MCF 10A (cell line): ENCODE measurements at places on chromosomes 7 and 10.

GRCh38 chr7:137360087-137360679 is 16.6 kb upstream of the PTN start:
- DNase-seq: peak; percentile 9

DNA sequence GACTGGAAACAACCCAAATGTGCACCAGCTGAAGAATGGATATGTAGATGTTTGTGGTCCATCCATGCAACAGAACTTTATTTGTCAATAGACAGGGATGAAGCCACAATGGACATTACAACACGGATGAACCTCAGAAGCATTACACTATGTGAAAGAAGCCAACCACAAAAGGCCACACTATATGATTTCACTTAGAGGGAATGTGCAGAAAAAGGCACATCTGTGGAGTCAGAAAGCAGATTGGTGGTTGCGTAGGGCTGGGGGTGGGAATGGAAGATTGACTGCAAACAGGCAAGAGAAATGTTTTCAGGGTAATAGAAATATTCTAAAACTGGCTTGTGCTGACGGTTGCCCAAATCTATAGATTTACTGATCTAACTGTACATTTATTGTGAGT is 34.3 kb upstream of the WASHC2A start:
- no peak for DNase-seq

DNA sequence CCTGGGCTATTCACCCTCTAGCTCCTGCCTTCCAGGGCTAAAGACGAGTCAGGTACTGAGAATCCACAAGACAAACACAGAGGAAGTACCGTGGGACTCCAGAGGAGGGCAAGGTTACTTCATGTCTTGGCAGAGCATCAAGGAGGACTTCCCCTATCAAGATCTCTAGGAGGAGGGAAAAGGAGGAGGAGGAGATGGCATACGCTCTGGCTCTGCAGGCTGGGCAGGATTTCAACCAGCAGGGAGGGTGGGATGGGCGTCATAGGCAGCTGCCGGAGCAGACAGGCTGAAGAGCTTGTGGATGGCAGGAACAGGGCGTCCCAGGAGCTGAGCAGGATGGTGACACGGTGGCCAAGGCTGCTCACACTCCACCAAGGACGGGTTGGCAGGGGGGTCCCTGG is 21.3 kb downstream of the MDH2 start:
- DNase-seq: peak; percentile 97

GRCh38 chr7:143013893-143014292 is 13.0 kb downstream of the OR9A2 start:
- DNase-seq: peak; percentile 51

DNA sequence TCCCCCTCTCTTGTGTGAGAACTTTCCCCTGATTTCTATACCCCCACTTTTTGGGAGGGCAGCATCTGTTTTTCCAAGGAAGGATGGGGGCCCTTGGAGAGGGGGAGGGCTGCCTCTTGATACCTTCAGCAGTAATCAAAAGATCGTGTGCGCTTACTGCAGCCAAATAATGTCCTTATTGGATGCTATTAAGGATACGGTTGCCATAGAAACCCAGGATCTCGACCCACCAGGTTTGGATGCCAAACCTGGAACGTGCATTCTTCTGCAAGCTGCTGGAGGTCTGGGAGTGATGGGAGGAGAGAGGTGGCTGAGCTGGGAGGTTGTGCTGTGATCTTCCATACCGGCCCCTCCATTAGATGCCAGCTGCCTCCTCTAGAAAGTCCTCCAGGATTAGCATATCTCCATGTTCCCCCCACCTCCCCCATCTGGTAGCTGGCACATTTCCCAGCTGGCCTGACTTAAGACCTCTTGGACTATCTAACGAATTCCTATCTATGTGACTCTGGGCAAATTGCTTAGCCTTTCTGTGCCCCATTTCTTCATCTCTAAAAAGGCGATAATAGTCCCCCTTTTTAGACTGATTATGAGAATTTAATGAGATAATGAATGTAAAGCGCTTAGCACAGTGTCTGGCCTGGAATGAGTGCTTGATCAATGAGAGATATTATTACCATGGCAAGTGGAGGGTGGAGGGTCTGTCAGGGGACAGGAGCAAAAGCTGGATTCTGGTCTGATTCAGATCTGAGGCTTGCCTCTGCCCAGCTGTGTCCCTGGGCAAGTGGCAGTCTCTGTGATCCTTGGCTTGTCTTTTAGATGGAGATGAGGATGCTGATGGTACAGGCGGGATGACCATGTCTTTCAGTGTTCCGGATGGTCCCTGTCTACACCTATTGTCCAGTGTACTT is 78.5 kb upstream of the PCBD1 start:
- no peak for DNase-seq

GRCh38 chr10:124151466-124152095 is 58.2 kb upstream of the CHST15 start:
- DNase-seq: no peak

DNA sequence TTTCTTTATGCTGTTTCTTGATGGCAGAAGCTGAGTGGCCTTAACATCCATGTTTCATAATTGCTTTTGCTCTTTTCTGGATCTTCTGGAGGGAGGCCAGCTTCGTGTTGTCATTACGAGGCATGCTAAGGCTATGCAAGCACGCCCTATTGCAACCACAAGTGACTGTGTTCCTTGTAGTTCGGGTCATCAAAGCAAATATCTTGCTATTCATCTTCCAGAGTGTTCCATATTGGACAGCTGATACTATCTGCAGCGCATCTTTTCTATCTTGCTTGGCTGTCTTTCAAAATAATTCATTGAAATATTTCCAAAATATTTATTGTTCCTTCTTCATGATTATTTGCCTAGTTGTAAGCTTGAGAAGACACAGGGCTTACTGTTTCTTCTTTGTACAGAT is 5.0 kb downstream of the EPHB6 start:
- DNase-seq: peak; percentile 77

DNA sequence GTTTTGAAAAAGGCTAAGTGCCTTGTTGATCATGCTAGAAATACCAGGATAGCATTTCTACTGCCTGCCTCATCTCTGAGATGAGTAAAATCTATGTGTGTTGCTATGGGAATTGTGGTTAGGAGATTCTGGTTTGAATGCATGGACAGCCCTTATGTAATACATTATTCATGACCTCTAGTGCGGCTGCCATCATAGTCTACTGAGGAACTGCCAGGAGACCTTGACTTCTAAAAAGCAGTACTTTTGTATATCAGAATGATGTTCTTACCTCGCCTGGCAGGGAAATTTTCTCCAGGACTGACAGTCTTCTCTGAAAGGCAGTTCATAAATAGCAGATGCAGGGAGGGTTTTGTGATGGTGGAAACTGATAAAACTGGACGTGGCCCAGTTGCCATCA is 248.5 kb downstream of the NSUN6 start:
- DNase-seq: no peak

- DNase-seq: no peak
These were observed 284.6 kb upstream of the IMMP2L start for GRCh38 chr7:111846898-111847297.

DNA sequence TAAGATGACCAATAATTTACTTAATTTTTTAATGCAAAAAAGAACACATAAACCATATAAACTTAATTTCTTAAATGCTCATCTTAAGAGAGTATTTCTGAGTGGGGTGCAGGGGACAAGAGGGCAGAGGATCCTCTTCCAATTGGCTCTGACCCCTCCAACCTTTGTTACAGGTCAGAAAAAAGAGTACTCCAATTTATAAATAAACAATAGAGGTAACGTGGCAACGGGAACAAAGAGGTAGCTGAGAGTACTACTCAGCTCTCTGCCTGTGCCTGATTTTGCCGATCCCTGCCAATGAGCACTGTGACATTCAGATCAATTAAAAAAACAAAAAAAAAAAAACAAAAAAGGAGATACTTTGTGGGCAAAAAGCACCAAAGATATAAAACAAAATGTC is 307.9 kb downstream of the PARD3 start:
- no peak for DNase-seq

DNA sequence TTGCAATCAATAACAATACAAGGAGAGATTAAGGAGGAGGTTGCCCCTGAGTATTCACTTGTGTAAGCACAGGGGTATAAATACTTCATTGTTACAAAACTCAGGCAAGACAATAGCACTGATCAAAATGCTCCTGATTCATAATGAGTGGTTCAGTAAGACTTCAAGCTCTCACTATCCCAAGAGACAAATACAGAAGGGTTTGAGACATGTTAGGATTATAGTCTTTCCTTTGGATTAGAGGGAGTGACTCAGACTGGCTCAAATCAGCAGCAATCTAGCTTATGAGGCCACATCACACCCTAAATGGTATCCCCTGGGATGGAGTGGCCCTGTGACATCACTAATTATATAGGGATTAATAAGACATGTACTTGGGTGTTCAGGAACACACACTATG is 167.2 kb upstream of the HGF start:
- DNase-seq: no peak

DNA sequence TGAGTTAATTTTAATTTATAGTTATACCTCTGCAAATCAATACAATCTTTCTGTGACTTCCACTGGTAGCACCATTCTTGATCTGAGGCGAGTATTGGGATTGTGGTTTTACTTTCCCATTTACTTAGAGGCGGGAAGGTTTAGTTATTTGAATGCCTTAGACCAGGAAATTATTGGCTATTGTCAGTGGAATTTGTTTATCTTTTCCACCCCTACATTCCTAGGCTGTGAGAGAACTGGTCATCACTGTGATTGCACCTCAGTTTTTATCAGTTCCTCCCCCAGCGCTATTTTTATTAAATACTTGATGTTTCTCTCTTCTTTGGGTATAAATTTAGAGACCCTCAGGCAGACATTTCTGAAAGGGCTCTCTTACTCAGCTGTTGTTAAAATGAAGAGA is 29.9 kb downstream of the CDK14 start:
- peak; percentile 38 for DNase-seq

- peak; percentile 51 for DNase-seq
These were observed 13.0 kb upstream of the NDUFA5 start for GRCh38 chr7:123570390-123571182.

GRCh38 chr10:1708746-1709145 is 28.6 kb downstream of the ADARB2 start:
- DNase-seq: no peak

DNA sequence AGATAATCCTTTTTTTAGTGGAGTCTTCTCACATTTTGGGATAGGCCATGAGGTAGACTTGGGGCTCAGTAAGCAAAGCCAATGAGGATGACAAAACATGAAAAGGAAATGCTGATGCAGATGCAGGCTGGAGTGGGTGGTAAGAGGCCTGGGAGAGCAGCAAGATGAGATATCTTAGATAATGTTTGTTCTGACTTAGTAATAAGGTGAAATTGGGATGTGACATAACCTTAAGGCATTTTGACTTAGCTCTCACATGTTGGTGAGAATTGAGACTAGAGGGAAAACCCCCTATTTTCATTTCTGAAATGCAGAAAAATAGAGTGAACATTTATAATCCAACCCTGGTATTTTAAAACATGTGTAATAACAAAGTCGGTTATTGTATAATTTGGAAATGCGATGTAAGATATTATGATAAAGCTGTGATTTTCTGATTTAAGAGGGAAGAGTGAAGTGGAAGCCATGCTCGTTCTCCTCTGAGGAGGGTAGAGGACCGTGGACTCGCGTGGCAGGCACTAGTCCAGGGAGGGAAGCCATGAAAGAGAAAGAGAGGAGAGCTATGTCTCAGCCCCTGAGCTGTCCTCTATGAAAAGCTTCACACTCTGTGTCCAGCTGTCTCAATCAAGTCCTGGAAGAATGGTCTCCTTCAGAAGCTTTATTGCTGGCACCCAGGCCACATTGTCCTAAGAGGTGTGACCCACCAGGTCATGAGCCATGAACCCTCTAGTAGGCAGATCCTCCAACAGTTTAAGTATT is 57.3 kb downstream of the ST7 start:
- DNase-seq: no peak

DNA sequence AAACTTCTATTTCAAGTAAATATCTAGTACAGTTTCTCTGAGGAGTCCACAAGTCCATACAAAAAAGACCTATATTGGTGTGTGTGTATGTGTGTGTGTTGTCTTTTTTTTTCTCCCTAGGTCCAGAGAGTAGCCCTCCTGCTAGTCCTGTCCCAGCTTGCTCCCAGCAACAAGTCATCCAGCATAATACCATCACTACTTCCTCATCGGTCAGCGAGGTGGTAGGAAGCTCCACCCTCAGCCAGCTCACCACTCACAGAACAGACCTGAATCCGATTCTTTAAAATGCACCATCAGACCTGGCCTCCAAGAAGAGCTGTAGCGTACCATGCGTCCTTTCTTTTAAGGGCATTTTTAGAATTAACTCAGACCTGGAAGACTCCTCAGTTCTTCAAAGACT is 139.1 kb downstream of the TRIL start:
- DNase-seq: no peak

DNA sequence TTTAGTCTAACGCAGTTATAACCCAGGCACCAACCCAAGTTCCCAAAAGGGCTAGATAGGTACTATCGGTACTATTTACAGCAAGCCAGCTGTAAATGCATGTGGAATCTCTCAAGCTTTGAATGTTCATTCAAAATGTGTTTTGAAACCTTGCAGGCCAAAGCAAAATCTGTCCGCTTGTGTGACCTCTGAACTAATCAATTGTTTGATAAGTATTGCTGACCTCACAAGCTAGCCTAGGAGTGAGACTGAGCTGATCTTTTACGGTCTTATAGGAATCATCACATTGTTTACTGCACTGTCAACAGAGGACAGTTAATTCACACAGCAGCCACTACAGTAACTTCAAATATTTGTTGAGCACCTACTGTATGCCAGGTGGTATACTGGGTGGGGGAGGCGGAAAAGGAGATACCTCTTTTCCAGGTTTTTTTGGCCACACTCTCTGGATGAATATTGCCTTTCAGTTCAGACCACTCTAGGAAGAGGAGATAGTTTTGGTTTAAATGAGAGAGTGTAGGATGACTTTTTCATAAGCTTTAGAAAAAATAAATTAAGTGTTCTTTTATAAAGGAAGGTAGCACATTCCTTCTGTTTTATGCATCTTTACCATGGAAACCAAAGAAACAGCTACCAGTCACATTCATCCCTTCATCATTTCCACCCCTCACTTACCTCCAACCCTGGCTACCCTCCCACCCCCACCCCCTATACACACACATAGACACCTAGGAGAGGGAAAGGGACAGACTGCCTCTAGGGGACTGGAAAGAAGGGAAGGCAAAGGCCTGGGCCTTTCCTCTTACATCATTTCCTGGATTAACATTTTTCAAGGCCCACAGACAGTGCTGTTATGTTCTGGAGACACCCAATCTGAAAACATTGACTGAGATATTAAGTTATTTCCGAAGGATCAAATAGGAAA is 2.4 kb downstream of the PAPSS2 start:
- DNase-seq: no peak

DNA sequence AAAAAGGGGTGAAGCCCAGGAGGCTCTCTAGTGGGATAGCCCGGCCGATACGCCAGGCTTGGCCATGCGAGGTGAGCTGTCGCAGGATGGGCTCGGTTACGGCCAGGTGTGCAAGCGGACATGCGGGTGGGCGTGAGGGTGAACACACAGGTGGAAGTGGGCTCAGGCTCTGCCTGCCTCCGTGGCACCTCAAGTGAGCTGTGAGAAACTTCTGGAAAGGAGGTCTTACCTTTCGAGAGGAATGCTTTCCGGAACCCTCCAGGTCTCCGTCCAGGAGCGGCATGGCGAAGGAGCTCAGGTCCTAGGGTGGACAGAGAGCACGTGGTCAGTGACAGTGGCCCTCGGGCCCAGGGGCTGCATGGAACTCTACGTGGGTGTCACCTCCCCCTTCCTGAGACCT is 90.7 kb downstream of the PRKAG2 start:
- DNase-seq: no peak
